ENCODE measurements at places on chromosomes 7 and 10. TPM values are rescaled to one million over a fixed set of nuclear protein-coding genes. Genes with fewer than 3 reads are reported as not detected.

DNA sequence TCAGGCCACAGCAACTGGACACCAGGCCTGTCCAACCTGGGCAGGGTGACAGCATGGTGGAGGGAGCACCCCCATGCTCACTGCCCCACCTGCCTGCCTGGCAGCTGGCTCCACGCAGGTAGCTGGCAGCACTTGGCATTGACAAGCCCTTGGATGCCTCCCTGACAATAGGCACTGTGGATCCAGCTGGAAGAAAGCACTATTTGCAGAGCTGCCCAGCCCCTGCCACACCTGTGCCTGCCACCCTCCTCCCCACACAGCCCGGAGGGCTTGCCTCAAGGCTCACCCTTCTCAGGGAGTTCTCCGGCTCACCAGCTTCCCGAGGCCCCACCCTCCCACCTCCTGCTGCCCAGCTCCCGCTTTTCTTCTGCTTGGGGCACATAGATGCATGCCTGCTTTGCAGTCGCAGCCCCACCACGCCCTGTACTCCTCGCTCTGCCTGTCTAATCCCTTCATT lies 160.1 kb downstream of the NEURL1 start:
- DNase-seq: no peak

DNA sequence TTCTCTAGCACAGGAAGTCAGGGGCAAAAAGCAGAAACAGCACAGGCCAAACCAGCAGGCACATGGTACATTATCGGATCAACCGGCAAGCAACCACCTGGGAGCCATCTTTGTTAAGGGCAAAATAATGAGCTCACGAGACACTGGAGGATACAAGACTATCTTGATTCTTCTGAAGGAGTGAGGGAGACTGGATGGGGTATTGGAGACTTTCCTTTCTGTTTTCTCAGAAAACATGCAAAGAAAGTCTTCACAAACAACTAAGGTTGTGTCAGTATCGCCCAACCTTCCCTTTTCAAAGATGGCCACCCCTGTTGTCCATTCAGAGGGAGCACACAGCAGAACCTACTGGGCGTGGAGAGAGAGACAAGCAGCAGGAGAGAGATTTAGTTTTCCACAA lies 29.6 kb downstream of the GOLGA7B start:
- DNase-seq: no peak

- no peak for DNase-seq
Observed at GRCh38 chr7:33504266-33504665, 374.9 kb downstream of the BBS9 start.

DNA sequence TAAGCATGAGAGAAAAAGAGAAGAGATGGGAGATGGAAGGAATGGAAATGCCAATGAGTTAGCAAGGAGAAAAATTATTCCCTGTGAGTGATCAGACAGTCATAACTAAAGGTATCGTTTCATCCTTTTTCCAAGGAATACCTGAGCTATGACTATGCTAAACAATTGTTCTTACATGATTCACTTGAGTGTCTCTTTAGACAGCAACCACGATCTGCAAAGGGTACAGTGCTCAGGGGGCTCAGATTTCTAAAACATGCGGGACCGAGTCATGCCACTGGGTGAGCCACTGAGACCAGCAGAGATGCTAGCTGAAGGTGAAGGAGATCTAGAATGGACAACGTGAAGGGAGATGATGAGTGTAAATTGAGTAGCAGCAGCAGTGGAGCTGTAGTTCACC lies 78.0 kb upstream of the CTTNBP2 start:
- no peak for DNase-seq

GRCh38 chr7:91185771-91186170 lies 78.5 kb upstream of the FZD1 start:
- DNase-seq: no peak

Gene SLC26A4
- total RNA-seq: 0.60 TPM

- DNase-seq: no peak
Observed at GRCh38 chr10:75709245-75709644, 277.8 kb downstream of the LRMDA start.
